ENCODE measurements at places on chromosomes 7 and 10.

- no peak for DNase-seq
Measured at GRCh38 chr10:115981081-115981480, 291.9 kb downstream of the GFRA1 start.

DNA sequence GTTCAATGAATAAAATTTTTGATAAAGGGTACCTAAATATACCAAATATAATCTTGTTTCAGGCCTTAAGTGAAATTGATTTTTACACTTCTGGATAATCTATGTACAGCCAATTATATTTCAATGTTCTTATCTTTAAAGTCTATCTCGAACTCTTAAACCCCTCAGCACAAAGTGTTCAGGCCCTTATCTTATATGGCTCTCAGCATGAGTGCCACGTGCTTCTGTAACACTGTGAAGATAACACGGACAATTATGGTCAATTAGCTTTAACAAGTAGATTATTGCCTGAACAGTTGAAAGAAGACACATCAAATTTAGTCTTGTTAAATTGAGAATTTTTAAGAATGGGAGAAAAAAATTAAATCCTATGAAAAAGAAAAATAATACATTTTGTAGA lies 40.4 kb upstream of the DMTF1 start:
- no peak for DNase-seq

GRCh38 chr7:118153551-118154177 lies 30.3 kb upstream of the LSM8 start:
- peak; percentile 42 for DNase-seq

DNA sequence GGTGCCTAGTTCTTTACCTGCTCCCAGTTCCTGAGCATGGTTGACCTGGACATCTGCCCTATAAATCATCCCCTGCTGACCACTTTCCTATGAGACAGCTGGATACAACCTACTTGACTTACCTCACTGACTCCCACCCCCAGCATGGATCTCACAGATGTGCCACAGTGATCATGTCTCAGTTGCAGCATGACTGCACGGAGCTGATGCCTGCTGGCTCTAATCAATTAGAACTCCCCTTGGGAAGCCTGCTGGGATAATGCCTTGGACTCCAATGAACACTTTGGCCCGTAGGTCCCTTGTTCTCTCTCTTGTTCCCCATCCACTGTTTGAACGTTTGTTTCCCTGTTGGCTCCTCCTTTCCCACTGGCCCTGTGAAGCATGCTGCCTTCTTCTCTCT lies 271.2 kb upstream of the IGFBP3 start:
- peak; percentile 55 for DNase-seq

GRCh38 chr10:75469006-75469616 lies 37.7 kb downstream of the LRMDA start:
- DNase-seq, result peak; percentile 82

DNA sequence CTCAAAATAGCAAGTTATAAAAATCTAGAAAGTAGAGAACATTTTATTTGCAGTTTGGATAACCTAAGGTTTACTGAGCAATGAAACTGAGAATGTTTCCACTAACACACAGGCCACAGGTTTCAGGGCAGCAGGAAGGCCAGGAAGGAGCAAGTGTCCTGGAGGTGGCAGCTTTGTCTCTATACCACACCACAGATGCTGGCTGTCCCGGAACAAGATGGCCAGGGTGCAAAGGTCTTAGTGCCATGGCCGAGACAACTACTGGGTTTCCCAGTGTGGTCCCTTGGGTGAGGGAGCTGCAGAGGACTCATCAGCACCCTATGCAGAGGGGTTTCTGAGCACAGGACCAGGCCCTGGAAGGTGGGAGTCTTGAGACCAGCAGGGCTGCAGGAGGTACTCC lies 92.0 kb downstream of the CTBP2 start:
- DNase-seq, result no peak

GRCh38 chr7:115015619-115016018 lies 93.7 kb downstream of the MDFIC start:
- DNase-seq, result peak; percentile 78

GRCh38 chr10:103582331-103583123 lies 89.0 kb downstream of the NEURL1 start:
- no peak for DNase-seq

GRCh38 chr10:53601260-53601875 lies 828.8 kb upstream of the MBL2 start:
- DNase-seq, result peak; percentile 52

- DNase-seq, result no peak
Measured at GRCh38 chr7:3153118-3153517, 109.5 kb upstream of the CARD11 start.

DNA sequence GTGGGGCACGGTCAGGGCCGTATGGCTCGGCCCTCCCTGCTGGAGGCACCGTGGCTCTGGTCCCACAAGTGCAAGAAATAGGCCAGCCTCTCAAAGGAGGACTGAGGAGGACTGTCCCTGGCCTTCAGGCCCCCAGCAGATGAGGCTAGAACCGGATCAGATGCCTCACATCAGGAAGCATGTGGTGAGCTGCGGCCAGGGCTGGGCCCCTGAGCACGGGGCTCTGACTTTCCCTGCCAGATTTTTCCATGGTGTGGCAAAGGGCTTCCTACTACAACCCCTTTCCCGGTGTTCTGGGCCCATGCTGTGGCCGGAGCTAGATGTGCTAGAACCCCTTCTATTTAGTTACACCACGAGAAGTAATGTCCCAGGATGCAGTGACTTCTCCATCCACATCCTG lies 100.4 kb downstream of the TCERG1L start:
- DNase-seq, result no peak

GRCh38 chr7:1925349-1925748 lies 255.3 kb downstream of the ELFN1 start:
- DNase-seq, result peak; percentile 40

DNA sequence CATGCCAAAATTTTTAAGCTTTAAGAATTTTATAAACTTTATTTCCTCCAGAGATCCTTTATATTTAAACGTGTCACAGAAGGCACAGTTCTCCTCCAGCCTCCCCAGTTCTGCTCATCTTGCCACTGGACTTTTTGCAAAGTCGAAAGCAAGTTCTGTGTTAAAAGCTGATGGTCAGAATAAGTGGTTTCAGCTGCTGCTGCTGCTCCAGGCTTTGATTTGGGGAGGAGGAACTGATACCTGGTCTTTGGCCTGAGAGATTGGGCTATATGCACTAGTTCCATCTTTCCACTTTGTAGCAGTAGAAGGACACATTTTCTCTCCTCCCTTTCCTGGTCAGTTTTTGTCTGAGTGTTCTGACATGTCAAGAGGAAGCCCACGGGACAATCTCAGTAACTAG lies 435.9 kb upstream of the PHF14 start:
- no peak for DNase-seq

- DNase-seq, result no peak
Measured at GRCh38 chr7:26490640-26491624, 199.3 kb downstream of the SNX10 start.

DNA sequence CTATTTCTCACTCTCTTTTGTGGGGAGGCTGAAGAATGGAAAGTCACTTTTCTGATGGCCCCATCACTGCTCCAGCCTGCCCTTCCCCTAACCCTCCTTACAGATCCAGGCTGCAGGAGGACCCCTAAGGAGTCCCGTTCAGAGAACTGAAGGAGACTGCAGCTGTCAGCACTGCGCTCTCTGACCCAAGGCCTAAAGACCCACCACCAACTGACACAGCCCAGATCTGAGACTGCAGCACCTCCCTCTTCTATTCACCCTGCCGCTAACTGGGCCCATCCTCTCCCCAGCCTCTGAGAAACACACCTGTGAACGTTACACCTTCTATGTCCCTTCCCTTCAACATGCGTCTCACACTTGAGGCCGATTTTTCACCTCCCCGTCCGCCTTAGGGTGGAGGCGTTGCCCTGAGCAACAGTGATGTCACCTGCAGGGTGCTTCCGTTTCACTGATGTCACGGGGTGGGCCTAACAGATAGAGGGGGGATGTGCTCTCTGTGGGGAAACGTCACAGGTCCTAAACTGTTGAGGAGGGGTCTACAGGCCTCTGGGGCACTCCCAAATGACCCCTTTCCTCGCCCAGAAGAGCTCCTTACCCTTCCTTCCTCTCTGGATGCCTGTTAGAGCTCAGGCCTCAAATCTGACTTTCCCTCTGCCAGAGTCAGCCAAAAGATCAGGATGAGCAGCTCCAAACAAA lies 5.1 kb downstream of the ITPRIP start:
- DNase-seq, result no peak

- no peak for DNase-seq
Measured at GRCh38 chr7:71005109-71005508, 126.8 kb upstream of the GALNT17 start.

- DNase-seq, result peak; percentile 67
Measured at GRCh38 chr7:151251689-151252560, 3.4 kb upstream of the SMARCD3 start.

DNA sequence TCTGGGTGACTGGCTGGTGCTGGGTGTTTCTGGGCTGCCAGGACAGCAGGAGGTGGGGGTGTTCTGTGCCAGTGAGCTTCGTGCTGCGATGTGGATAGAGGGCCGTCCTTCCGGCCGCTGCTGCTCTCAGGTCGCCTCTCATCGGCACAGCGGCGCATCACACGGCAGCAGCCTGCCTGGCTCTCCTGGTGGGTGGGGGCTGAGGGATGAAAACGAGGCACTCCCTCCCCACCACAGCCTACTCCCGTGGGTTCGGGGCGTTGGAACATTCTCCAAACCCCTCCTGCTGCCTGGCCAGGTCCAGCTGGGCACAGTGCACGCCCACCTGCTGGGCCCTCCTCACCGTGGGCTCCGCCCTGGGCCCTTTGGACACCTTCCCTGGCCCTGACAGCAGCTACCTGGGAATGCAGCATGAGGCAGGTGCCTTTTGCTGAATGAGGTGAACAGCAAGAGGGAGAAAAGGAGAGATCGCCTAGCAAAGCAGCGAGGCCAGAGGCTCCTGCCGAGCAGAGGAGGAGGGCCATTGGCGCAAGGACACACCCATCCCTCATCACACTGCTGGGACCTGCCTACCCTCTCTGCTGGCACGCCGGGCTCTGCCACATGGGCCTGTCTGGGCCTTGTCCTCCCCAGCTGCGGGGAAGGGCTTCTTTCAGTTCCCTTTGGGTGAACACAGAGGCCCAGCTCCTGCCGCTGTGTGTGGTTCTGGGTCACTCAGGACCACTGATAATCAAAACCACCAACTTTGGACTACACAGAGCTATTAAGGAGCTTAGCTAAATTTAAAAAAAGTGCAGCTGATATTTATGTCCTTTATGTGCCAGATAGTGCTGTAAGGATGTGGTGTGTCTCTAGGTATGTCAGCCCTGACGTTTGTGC lies 33.4 kb downstream of the INPP5A start:
- DNase-seq, result no peak

- peak; percentile 95 for DNase-seq
Measured at GRCh38 chr10:79139124-79139835, 70.5 kb downstream of the ZMIZ1 start.

DNA sequence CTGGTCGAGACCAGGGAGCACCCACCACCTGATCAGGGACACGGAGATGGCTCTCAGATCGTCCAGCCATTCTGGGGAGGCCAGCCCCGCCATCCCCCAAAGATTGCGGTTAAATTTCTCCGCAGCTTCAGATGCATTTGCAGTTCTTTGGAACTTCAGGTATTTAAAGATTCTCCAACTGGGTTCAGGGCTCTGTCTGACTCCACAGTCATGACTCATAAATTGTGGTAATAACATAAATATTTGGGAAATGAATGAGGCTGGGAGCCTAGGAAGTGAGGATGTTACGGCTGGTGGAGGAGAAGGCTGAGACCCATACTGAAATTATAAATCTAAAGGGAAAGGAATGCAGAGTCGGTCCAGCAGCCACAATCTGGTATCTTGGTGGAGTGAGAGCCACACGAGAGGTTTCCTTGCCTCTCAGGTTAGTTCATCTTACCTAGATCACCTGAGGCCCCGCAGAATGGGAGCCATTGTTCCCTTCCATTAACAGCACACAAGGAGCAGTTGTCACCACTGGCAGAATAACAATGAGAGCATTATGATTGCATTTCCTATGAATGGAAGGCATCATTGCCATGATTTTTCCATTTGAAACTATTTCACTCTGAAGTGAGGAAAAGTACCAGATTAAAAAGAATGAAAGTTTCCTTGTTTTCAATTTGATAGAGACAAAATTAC lies 26.7 kb upstream of the DNAJB6 start:
- DNase-seq, result peak; percentile 98

DNA sequence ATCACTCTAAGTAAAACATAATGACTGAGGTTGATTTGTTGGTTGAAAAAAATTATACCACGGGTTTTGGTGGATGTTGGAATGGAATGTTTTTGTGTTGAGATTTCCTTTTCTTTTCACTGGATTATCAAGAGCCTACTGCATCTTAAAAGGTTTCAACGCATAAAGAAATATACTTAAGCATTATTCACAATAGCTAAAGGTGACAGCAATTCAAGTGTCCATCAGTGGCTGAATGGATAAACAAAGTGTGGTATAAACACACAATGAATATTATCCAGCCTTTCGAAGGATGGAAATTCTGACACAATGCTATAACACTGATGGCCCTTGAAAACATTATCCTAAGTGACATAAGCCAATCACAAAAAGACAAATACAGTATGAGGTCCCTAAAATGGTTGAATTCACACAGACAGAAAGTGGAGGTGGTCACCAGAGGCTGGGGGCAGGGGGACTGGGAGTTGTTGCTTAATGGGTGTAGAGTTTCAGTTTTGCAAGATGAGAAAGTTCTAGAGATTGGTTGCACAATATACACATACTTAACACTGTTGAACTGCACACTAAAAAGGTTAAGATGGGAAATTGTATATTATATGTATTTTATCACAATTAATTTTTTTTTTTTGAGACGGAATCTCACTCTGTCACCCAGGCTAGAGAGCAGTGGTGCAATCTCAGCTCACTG lies 122.3 kb downstream of the NRP1 start:
- DNase-seq, result no peak

DNA sequence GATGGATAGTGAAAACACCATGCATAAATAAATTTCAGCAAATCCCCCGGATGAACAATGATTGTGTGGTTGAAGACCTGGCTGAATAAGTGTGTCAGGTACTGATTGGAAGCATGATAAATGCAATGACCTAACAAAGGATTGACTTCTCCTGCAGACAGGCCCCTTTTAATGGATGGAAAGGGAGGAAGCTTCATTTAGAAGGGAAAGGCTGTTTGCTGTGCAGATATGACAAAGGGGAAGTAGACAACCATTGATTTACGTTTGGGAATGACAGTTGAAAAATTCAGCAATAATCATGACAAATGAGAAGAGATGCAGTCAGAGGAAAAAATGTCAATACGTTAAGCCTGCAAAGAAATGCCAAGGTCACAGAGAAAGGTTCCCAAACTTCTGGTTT lies 503.8 kb downstream of the LRMDA start:
- DNase-seq, result no peak

GRCh38 chr10:132787495-132788179 lies 1.7 kb upstream of the NKX6-2 start:
- peak; percentile 4 for DNase-seq
